ENCODE measurements at places on chromosomes 6 and 20.

GRCh38 chr6:6844530-6844929, 256.0 kb downstream of the LY86 start:
- no peak for DNase-seq

DNA sequence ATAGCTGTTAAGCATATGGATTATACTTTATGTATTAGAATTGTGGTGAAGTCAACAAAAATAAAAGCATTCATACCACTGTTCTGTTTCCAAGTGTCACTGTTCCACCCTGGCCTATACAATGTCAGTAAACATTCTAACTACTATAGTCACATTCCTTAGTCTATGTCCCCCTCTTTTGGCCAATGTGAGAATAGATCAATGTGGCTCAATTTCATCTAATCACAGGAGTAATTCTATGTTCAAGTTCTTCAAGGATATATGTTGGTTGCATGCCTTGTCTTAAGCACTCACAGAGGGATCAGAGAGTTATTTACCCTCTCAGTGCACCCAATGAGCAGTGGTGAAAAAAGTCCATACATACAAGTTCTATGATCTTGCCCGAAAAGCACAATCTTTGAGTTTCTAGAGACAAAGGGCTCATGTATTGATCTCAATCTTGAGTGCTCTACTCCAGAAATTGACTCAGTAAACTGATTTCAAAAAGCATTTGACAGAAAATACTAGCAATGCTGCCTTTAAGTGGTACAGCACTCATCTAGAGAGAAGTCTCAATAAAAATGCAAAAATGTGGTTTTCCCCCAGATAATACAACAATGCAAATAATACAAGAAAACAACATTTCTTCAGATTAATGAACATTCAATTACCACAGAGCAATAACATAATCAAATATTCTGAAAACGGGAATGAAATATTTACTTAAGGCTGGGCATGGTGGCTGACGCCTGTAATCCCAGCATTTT, 16.5 kb downstream of the SMLR1 start:
- peak; percentile 36 for DNase-seq

- no peak for DNase-seq
Observed at GRCh38 chr6:161299726-161300125, 25.9 kb upstream of the AGPAT4 start.

GRCh38 chr6:13377054-13377758, 48.9 kb upstream of the TBC1D7 start:
- peak; percentile 25 for DNase-seq

- no peak for DNase-seq
Observed at GRCh38 chr20:17580895-17581294, 11.0 kb downstream of the DSTN start.

GRCh38 chr6:136701045-136701444, 91.2 kb downstream of the MAP3K5 start:
- DNase-seq, result no peak

DNA sequence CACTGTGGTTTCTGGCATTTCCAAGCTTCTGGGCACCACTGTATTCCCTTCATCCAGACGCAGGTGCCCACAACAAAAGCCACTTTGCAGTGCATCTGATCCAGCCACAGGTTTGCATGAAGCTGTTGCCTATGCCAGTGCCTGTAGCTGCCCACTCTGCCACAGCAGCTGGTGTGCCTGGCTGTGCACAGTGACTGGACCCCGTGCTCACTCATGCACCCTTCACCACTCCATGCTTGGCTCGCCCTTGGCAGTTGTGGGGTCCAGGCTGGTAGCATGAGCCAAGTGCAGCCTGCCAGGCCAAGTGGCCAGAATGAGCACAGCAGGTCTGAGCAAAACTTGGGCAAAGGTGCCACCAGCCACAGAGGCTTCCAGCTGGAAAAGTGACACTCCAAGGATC, 42.7 kb downstream of the SEL1L2 start:
- DNase-seq, result no peak

- no peak for DNase-seq
Observed at GRCh38 chr6:119346936-119347335, 2.6 kb downstream of the MAN1A1 start.

- DNase-seq, result no peak
Observed at GRCh38 chr6:27168586-27169443, 78.7 kb upstream of the PRSS16 start.

GRCh38 chr6:160112628-160113299, 8.9 kb upstream of the SLC22A1 start:
- no peak for DNase-seq

DNA sequence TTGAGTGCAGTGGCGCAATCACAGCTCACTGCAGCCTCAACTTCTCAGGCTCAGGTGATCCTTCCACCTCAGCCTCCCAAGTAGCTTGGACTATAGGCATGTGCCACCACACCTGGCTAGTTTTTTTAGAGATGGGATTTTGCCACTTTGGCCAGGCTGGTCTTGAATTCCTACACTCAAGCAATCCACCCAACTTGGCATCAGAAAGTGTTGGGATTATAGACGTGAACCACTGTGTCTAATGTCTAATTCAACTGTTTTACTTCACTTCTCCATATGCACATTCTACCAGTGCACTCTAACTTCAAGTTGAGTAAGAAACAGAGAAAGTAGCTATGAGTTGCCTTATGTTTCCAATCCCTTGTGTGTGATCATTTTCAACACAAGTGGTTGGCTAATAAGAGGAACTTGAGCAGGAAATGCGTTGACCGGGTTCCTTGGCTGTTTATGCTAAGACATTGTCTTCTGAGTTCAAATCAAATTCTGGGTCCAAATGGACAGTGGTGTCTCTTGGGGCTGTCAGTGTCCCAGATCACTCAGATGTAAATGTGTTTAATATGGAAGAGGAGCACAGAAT, 23.9 kb downstream of the ZNF337 start:
- peak; percentile 66 for DNase-seq

- DNase-seq, result no peak
Observed at GRCh38 chr6:138796771-138797170, 884 bp downstream of the ECT2L start.

DNA sequence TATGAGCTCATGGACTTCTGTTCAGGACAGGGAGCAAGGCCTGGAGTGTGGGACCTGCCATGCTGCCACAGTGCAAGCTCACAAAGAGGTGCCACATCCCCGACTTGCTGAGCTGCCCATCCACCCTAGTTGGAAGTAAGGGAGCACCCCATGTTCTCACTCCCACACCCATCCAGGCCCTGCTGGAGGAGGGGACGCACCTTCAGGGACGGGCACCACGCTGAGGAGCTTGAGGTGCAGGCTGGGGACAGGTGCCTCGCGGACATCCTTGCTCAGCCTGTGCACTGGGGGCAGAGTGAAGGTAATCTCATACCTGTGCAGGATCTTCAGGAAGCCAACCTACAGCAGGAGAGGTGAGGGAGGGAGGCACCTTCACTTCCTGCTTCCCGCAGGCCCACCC, 12.3 kb downstream of the ADISSP start:
- DNase-seq, result no peak

GRCh38 chr20:43920797-43921196, 6.1 kb downstream of the TOX2 start:
- DNase-seq, result no peak

- no peak for DNase-seq
Observed at GRCh38 chr6:14224359-14225103, 107.0 kb downstream of the CD83 start.

DNA sequence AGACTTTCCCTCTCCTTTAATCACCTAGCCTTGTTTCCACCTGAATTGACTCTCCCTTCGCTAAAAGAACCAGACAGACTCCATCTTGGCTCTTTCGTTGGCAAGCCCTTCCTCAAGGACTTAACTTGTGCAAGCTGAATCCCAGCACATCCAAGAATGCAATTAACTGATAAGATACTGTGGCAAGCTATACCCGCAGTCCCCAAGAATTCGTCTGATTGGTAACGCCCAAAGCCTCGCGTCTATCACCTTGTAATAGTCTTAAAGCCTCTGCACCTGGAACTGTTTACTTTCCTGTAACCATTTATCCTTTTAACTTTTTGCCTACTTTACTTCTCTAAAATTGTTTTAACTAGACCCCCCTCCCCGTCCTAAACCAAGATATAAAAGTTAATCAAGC, 15.6 kb upstream of the MYCT1 start:
- DNase-seq, result no peak

DNA sequence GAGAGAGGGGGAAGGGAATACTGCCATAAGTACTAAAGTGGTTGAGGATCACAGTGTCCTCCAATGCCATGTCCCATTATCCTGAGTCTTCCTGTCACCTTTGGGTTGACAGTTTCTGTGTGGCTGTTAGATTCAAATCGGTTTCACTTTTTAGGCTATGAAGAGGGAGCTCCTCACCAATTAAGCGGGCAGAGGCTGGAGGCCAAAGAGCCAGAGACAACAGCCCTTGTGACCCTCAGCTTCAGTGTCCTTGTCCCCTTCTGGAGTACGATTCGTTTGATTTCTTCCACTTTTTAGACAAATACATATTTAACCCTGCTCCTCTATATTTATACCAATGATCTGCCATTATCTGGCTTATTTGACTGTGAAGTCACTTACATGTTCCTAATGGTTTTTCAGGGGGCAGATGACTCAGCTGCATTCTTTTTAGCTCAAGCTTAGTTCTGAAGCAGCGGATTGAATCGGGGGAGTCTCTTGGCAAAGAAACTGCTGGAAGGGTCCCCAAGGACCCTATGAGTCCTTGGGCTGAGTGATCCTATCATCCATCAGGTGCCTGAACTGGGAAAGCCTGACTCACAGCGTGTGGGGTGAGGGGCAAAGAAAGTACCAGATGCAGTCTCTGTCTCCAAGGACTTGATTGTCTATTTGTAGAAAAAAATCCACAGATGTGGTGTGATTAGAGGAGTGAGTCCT, 18.2 kb downstream of the FERMT1 start:
- DNase-seq, result no peak

DNA sequence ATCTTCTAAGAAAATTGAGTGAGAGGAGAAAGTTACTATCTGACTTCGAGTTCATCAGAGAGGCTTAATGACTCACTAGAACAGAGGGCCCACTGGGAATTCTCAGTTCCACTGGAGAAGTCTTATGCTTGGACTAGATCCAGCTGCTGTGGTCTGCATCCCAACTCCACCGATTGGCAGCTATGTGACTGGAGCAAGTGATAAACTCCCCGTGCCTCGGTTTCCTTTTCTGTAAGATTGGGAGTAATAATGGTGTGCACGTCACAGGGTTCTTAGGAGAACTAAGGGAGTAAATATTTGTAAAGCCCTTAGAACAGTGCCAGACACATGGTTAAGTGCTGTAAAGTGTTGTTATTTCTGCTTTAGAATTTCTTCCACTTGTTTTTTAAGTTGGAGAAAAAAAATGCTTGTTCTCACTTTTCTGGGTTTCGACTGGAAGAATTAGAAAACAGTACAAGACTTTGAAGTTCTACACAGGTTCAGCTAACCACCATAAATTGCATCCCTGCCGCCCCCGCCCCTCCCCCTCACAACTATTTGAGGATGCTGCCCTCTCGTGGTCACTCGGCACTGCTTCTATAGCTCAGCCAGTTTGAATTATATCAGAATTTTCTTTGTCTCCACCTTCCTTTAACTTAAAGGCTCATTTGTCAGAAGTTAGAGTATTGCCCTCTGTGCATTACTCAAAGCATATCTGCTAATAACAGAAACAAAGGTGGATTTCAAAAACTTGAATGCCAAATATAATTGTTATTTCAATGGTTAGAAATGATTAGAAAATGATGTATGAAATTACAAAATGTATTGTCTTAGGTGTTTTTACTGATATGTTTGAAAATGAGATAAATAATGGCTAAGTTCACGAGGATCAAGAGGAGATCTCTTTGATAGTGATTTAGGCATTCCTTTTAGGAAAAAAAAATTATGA, 95.0 kb upstream of the IFNGR1 start:
- peak; percentile 75 for DNase-seq

GRCh38 chr6:31270788-31271640, 878 bp downstream of the HLA-C start:
- peak; percentile 28 for DNase-seq

- DNase-seq, result peak; percentile 78
Observed at GRCh38 chr6:169292338-169293124, 38.9 kb upstream of the THBS2 start.

DNA sequence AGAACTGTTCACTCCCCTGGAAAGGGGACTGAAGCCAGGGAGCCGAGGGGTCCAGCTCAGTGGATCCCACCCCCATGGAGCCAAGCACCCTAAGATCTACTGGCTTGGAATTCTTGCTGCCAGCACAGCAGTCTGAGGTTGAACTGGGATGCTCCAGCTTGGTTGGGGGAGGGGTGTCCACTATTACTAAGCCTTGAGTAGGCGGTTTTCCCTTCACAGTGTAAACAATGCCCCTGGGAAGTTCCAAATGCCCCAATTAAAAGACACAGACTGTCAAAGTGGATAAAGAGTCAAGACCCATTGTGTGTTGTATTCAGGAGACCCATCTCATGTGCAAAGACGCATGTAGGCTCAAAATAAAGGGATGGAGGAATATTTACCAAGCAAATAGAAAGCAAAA, 150.2 kb downstream of the LPA start:
- no peak for DNase-seq

DNA sequence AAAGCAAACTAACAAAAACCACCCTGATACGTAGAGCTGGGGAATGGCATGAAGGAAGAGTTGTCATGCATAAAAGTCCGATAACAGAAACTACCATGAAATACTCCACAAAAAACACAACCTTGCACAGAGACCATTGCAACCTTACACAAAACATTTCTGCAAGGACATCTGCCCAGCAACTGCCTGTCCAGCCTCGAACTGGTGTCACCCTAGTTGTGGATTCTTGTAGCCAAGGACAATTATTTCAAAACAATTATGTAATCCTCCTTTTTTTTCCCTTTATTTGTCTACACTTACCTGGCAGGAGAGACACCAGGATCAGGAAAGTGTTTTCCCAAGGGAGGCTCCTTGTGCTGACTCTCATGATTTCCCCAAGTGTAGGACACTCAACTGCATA, 232.5 kb upstream of the SYNDIG1 start:
- DNase-seq, result no peak

- DNase-seq, result peak; percentile 82
Observed at GRCh38 chr6:158649289-158650143, at the start of gene SYTL3. Gene SYTL3, plus strand, starts transcription at chr6:158650054. Its CDS starts 13,215 bp downstream, at chr6:158663269.

DNA sequence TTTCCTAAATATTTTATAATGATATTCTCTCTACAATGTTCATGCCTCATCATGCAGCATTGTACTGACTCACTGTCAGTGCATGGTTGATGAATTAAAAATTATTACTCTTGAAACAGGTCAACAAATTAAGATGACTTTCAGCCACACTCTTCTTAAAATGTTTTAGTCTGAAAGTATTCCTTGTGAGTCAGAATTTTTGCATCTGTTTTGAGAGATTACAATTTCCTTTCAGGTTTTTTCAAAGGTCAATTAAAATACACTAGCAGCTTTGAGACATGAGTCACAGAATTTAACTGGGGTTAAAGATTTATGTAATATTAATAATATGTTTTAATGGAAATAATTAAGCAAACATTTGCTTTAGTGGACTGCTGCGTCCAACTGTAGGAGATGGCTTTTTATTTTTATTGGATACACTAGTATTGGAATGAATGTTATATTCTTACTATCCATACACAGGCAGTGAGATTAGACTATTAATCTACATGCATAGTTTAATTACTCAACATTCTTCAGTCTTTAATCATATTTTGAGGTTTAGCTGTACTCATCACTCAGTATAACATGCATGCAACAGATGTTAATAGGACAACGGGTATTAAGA, 9.7 kb downstream of the COL12A1 start:
- DNase-seq, result no peak
